Upper lobe of left lung (tissue), 6 donors: ENCODE measurements at places on chromosomes 16 and 17. TPM values are rescaled to one million over a fixed set of nuclear protein-coding genes. Genes with fewer than 3 reads are reported as not detected.

GRCh38 chr16:70703041-70703834, 17.4 kb upstream of the MTSS2 start:
- peak overlapping the region; percentile 31 for H3K27ac ChIP-seq
- H3K27me3 ChIP-seq, result no peaks in the 10 kb centered on the region
- DNase-seq, result no peak
- H3K4me1 ChIP-seq, result peaks cover 62% of the 10 kb centered on the region
- no peaks in the 10 kb centered on the region for H3K36me3 ChIP-seq

DNA sequence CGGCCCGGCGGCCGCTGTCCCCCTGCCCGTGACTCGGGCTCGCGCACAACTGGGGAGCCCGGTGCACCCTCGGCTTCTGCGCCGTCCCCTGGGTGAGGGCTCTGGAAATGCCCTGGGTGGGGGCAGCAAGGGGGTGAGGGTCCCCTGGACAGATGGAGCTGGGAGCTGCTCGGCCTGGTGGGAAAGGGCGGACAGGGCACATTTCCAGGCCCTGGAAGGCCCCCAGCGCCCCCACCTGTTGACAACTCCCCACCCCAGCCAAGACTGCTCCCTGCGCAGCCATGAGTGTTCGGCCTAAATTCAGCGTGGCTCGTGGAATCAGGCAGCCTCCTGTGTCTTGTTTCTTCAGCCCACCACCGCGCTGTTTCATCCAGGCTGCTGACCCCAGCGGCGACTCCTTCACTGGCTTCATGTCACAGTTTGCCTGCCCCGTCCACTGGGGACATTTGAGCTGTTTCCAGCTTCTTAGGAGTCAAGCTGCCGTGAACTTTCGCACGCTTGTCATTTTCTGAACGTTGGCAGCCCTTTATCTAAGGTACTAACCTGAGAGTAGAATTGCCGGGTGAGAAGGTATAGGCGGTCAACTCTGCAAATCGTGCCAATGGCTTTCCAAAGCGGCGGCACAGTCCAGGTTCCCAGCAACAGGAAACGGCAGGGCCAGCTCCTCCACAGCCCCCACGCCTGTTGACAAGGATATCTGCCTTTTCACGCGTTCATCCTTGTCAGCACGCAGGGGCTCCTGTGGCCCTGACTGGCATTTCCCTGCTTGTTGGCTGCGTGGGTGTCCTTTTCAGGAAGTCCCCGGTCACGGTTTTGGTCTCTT, 895 bp downstream of the UTS2R start:
- no peak for DNase-seq
- H3K36me3 ChIP-seq, result no peaks in the 10 kb centered on the region
- peaks cover 17% of the 10 kb centered on the region for H3K4me1 ChIP-seq
- H3K27ac ChIP-seq, result no peak overlapping the region

GRCh38 chr16:2466667-2467527, 4.2 kb upstream of the NTN3 start:
- peak overlapping the region; percentile 43 for H3K4me3 ChIP-seq
- H3K27ac ChIP-seq, result no peak overlapping the region
- peaks cover 44% of the 10 kb centered on the region for H3K27me3 ChIP-seq
- DNase-seq, result no peak

DNA sequence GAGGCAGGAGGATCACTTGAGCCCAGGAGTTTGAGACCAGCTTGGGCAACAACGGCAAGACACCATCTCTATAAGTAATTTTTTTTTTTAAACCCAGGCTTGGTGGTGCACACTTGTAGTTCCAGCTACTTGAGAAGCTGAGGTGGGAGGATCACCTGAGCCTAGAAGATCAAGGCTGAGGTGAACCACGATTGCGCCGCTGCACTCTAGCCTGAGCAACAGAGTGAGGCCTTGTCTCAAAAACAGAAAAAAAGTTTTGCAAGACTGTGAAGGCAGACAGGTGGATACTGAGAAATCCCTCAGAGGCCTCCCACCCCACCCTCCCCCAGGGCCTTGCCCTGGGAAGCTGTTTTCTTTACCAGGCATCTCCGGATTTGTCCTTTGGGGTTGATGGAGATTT, 125.4 kb downstream of the MGAT5B start:
- no peak for DNase-seq
- no peaks in the 10 kb centered on the region for H3K27me3 ChIP-seq
- no peaks in the 10 kb centered on the region for H3K36me3 ChIP-seq
- H3K4me3 ChIP-seq, result no peak overlapping the region
- no peaks in the 10 kb centered on the region for H3K4me1 ChIP-seq
- H3K27ac ChIP-seq, result no peak overlapping the region

DNA sequence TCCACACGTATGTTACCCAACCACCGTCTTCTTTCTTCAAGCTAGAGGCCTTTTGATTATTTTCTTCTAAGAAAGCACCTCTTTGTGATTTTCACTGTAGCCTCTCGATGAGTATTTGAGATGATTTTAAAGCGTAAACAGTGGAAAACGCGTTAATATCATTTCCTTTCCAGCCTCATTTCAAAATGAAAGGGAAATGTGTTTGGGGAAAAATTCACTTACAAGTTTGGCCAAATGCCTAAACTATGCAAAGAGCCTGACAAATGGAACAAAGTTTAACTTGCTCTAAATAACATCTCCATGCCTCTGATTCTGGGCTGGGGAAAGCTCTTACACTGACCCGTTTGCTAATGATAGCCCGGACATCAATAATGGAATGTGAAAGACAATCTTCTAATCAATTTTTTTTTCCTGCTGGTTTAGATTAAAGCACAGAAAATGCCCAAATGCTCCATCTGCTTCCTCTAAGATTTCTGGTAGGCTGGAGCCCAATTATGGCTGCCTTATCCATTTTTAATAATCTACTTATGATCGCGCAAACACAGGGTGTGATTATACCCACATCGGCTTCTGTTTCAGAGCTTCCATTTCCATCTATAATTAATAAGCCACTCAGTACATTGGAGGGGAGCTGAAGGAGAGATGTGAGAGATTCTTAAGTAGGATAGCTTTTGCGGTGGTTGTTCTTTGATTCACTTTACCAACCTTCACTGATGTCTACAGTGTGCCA, 43.5 kb downstream of the HS3ST2 start:
- H3K27me3 ChIP-seq, result no peaks in the 10 kb centered on the region
- no peak overlapping the region for H3K4me3 ChIP-seq
- no peak overlapping the region for H3K27ac ChIP-seq
- no peaks in the 10 kb centered on the region for H3K36me3 ChIP-seq

GRCh38 chr17:77496401-77496801, 355.6 kb downstream of the SEC14L1 start:
- no peak overlapping the region for H3K27ac ChIP-seq
- no peak overlapping the region for H3K4me3 ChIP-seq
- H3K36me3 ChIP-seq, result peaks cover 33% of the 10 kb centered on the region
- H3K27me3 ChIP-seq, result no peaks in the 10 kb centered on the region
- H3K4me1 ChIP-seq, result peaks cover 11% of the 10 kb centered on the region
- no peak for DNase-seq

GRCh38 chr17:3843935-3844516, 2.0 kb downstream of the NCBP3 start:
- H3K27me3 ChIP-seq, result no peaks in the 10 kb centered on the region
- DNase-seq, result no peak
- no peak overlapping the region for H3K27ac ChIP-seq
- peaks cover 19% of the 10 kb centered on the region for H3K4me1 ChIP-seq

- H3K36me3 ChIP-seq, result no peaks in the 10 kb centered on the region
- peak overlapping the region; percentile 50 for H3K27ac ChIP-seq
- no peak overlapping the region for H3K4me3 ChIP-seq
Observed at GRCh38 chr17:55783684-55784245, 32.9 kb downstream of the PCTP start.

- no peaks in the 10 kb centered on the region for H3K27me3 ChIP-seq
- H3K36me3 ChIP-seq, result no peaks in the 10 kb centered on the region
- no peak overlapping the region for H3K4me3 ChIP-seq
- DNase-seq, result peak; percentile 73
- peaks cover 96% of the 10 kb centered on the region for H3K4me1 ChIP-seq
- peak overlapping the region; percentile 83 for H3K27ac ChIP-seq
Observed at GRCh38 chr17:77440560-77440981, 299.8 kb downstream of the SEC14L1 start.

DNA sequence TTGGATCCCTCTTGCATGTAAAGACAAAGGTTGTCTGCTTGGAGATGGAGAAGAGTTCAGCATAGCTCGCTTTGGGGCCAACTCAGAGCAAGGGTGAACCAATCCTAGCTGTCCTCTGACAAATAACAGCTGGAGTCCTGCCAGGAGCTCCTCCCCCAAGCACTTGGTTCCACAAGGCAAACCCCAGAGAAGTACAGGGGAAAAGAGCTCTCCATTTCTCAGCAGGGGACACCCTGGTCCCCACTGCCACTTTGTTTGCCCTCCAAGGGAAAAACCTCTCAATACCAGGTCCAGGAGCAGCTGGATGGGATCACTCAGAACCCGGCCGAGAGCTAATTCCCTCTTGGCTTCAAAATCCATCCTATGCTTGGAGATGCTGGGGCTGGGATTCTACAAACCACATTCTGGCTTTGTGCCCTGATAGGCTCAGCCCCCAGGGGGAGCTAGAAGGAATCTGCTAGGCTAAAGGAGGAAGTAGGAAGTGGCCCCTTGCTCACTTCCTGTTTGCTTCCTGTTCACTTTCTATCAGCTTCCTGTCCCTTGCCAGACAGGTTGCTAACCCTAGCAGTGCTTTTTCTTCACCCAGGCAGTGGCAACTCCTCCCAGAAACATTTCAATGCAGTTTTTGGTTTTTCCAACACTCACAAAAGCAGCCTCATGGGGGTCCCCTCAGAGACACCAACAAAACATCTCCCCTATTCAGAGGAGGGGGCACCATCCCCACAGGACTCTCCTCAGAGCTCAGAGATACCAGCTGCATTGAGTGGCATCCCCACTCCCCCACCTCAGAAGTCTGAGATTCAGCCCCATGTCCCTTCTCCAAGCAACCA, 30.7 kb downstream of the CDRT4 start:
- no peak overlapping the region for H3K4me3 ChIP-seq
- H3K4me1 ChIP-seq, result peaks cover 40% of the 10 kb centered on the region
- no peaks in the 10 kb centered on the region for H3K27me3 ChIP-seq
- H3K27ac ChIP-seq, result peak overlapping the region; percentile 80
- peak; percentile 66 for DNase-seq

Gene MTSS2
- total RNA-seq, result 202 TPM
